ENCODE measurements at places on chromosomes 6 and 20.

GRCh38 chr6:110029144-110029543 is 51.0 kb downstream of the GPR6 start:
- no peak for DNase-seq

DNA sequence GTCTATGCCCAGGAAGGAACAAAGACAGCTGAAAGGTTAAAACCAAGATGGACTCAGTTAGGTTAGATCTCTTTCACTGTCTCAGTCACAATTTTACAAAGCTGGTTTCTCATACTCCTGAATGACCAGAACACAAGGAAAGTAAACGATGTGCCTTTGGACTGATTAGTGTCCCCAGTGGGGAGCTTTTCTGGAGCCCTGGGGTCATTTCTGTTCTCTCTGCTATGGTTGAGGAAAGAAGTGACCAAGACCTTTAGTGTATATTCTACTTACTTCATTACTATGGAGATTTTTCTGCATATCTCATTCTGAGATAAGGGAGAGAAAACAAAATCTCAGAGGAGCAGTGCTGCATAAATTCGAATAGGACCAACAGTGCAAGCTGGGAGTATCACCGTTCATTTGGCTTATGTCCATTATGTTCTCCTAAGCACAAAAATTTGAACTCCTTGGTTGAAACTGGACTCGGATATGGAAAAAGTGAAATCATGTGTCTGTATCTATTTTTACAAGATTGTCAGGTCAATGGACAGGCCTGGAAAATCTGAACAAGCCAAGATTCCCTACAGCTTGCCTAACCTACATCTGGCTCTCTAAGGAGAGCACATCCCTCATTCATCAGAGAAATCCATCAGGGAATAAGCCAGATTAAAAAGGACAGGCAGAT is 34.4 kb upstream of the ENPP1 start:
- no peak for DNase-seq

DNA sequence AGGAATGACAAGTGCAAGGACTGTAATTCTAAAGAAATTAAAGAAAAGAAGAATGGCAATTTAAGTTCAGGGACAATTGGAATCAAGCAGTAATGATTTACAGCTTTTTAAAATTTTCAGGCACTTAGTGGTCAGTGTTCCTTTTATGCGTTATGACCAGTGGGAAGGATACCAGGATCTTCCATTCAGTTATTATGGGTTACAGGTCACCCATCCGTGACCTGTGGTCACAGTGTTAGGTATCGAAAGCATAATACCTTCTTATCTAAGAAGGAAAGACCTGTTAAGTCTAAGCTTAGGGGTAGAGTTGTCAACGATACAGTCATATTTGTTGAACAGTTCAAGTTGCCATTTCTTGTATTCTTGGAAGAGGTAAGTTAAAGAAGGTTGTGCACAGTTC is 253.8 kb downstream of the LAMA2 start:
- no peak for DNase-seq

GRCh38 chr20:63534427-63534830 is 2.7 kb downstream of the PTK6 start:
- DNase-seq: no peak

DNA sequence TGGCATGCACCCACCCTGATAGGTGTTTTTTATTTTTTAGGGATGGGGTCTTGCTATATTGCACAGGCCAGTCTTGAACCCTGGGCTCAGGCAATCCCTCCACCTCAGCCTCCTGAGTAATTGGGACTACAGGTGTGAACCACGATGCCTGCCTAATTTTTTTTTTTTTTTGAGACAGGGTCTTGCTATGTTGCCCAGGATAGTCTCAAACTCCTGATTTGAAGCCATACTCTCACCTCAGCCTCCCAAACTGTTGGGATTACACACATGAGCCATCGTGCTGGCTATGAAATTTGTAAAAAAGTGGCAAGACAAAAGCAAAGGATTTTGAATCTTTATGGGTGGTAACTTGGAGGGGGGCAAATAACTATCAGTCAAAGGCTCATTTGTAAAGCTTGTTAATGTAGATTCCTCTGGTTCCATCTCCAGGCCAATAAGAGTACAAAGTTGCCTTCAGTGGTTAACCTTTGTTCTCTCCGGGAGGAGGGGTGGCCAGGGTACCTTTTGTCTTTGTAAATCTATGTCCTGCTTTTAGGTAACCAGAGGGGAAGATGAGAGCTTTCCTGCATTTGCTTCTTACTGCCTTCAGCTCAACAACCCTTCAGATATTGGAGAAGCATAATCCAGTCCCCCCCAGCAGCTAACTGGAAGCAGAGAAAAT is 372.0 kb upstream of the JARID2 start:
- no peak for DNase-seq

- DNase-seq: no peak
These were observed 2.3 kb downstream of the MAS1 start for GRCh38 chr6:159893064-159893463.

GRCh38 chr6:54245265-54245664 is 63.0 kb upstream of the TINAG start:
- DNase-seq: no peak

DNA sequence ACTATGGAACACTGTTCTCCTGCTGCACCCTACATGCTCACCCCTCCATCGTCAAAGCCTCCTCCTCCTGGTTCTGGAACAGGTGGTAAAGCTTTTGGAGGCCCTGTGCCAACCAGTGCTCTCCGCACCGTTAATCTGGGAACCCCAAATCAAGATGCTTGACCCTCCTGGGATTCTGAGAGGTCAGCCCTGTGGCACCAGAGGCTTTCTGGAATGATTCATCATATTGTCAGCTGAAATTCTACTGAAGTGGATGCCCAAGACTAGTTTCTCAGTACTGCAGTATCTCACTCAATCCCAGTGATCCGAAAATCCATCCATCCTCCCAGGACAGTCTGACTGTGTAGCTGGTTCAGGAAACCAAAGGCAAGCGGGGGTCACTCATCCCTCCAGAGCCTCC is 92.7 kb downstream of the TRERF1 start:
- no peak for DNase-seq

- DNase-seq: no peak
These were observed 164.0 kb downstream of the TMEM242 start for GRCh38 chr6:157159348-157159747.

DNA sequence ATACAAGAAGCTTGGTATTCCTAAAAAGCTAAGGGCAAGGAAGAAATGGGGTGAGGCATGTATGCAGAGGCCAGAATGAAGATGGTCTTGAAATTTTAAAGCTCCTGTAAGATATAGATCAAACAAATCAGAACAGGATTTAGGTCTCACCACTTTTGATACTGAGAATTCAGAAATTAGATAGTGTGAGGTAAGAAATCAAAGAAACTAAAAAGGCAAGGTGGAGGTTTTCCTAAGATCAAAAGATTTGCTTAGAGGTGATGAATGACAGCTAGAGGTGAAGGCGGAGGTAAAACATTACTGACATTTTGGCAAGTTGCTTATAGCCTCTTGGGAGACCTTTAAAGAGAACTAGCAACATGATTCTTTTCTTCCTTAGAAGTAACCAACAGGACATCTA is 225.2 kb upstream of the SGK1 start:
- DNase-seq: no peak

GRCh38 chr20:3251806-3252205 is 12.8 kb upstream of the SLC4A11 start:
- DNase-seq: no peak

Data from dermis microvascular lymphatic vessel endothelial cell (primary cell).